ENCODE measurements at places on chromosomes 6 and 20.

DNA sequence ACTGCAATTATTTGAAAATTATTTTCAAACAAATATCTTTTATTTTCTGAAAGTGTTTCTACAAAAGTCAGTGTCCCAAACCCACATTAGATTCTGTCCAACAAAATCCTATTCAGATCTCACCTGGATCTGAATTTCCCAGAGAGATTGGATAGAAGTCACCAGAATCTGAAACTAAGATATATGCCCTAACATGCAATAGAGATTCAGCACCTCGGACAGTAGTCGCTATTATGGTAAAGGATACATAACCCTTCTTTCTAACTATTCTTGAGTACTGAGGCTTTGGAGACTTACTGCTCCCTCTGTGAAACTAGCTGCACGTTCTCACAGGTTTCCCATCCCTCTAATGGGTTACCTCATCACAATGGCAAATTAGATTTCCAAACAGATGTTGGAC is 151.4 kb downstream of the ID4 start:
- DNase-seq: no peak

DNA sequence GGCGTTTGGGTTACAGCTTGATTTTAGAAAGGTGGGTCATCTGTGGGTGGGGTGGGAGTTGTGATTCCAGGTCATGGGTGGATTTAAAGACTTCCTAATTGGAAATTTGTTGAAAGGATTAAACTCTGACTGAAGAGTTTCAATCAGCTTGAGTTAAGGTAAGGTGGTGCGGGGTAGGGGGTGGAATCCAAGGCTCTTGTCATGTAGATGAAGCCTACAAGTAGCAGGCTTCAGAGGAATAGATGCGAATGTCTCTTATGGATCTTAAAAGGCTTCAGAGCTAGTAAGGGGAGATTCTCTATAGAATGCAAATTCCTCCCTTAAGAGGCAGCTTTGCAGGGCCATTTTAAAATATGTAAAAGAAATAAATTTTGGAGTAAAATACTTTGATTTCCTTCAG is 645.3 kb downstream of the FRK start:
- DNase-seq: no peak

DNA sequence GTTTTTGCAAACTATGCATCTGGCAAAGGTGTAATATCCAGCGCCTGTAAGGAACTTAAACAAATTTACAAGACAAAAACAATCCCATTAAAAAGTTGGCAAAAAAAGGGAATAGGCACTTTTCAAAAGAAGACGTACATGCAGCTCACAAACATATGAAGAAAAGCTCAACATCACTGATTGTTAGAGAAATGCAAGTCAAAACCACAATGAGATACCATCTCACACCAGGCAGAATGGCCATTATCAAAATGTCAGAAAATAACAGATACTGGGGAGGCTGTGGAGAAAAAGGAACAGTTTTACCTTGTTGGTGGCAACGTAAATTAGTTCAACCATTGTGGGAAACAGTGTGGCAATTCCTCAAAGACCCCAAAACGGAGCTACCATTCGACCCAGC is 54.2 kb downstream of the TSBP1 start:
- DNase-seq: no peak

- no peak for DNase-seq
Observed at GRCh38 chr20:18686696-18687095, 98.8 kb downstream of the DTD1 start.

- DNase-seq: no peak
Observed at GRCh38 chr6:108365478-108365877, 70.6 kb downstream of the AFG1L start.

DNA sequence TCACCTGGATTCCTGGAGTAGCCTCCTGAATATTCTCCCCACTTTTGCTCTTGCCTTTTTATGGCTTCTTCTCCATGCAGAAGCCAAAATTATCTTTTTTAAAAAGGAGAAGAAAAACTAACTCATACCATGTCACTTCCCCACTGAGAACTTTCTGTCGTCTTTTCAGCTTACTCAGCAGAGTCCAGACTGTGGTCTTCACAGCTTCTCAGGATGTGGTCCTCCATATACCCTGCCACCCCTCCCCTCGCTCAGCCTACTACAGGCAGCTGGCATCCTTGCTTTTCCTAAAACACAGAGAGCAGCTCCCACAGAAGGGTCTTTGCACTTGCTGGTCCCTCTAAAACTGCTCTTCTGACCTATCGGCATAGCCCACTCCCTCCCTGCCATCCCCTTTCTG is 89.4 kb upstream of the ISM1 start:
- no peak for DNase-seq

DNA sequence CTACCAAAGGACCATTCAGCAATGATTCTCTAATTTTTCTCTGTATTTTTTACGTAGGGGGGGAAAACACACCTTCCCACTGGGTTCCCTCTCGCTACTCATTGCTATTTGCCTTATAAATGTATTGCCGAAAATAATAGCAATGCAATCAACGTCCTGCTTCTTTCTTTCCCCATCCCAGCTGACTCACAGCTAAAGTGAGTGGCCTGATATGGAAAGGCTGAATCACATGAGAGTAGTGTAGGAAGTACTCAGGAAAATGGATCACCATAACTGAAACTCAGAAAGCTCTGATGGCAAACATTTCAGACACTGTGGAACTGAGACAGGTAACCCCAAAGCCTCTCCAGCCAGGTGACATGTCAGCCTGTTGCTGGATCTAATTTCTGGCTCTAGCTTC is 49.3 kb upstream of the SRPK1 start:
- DNase-seq: no peak

DNA sequence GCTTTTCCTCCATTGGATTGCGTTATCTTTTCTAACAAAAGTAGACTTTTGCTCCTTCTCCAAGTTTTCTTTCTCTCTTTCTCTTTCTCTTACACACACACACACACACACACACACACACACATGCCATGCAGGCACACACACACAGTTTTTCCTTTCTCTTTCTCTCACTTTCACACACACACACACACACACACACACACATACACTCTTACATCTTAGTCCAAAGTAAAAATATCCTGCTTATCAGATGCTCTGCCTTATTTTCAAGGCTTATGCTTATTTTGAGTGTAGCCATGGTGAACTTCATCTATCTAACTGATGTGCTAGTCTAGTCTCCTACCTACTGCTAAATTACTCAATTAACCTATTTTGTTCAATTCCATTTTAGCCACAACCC is 34.4 kb upstream of the RAB23 start:
- DNase-seq: no peak

DNA sequence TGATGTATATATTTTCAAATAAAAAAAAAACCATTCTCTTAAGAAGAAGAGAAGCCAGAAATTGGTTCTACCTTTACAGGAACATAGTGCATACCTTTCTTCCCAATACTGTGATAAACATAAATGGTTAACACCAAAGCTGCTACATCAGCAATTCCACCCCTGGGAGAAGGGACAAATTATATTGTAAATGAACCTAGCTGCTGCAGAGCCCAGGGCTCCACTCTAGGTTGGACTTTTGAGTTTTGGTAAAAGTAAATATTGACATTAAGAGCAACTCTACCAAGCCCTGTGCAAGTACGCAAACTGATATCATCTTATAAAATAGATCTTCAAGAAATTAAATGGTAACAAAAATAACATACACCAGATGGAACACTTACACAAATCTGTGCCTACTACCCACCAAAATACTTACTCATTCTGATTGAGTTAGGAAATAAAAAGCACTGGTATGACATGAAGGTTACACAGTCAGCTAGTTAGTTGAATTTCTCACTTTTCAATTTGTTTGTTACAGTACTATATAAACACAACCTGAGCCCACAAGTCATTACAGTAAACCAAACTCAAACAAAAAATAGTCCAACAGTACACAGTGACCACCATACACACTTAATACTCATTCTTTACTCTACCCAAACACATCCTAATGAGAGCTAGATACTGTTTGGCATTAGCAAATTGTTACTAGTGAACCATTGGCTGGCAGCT is 223.3 kb upstream of the HEY2 start:
- no peak for DNase-seq

- no peak for DNase-seq
Observed at GRCh38 chr20:54573838-54574237, 98.4 kb downstream of the DOK5 start.

GRCh38 chr6:74872754-74873476 is 332.9 kb downstream of the COL12A1 start:
- DNase-seq: no peak

- DNase-seq: no peak
Observed at GRCh38 chr6:38016824-38017223, 197.3 kb downstream of the ZFAND3 start.

DNA sequence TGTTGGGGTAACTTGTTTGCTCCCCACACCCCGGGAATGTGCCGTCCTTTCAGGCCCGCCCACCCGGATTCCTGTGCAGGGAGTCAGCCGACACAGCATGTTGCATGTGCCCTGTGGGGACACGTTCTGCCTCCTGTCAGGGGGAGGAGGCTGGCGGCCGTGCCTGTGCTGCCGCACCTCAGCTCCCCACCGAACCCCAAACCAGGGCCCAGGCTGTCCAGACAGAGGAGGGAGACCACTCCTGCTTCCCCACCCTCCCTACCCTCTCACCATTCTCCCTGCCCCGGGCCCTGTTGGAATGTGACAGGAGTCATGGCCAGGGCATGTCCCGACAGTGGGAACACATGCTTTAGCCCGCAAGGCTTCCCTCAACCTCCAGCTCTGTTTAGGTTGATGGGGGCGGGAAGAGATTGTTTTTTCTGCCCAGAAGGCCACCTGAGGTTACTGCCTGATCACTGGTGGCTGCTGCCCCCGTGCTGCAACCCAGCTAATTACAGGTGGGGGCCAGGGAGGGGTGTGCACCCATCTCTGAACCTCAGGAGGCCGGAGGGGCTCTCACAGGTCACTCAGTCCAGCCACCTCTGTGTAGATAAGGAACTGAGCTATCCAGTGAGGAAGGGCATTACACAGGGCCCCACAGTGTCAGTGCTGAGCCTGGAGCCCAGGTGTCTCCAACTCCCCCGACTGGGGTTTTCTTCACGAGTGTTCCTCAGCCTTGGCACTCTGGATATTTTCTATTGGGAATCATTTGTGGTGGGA is 13.6 kb downstream of the LRRC73 start:
- no peak for DNase-seq

DNA sequence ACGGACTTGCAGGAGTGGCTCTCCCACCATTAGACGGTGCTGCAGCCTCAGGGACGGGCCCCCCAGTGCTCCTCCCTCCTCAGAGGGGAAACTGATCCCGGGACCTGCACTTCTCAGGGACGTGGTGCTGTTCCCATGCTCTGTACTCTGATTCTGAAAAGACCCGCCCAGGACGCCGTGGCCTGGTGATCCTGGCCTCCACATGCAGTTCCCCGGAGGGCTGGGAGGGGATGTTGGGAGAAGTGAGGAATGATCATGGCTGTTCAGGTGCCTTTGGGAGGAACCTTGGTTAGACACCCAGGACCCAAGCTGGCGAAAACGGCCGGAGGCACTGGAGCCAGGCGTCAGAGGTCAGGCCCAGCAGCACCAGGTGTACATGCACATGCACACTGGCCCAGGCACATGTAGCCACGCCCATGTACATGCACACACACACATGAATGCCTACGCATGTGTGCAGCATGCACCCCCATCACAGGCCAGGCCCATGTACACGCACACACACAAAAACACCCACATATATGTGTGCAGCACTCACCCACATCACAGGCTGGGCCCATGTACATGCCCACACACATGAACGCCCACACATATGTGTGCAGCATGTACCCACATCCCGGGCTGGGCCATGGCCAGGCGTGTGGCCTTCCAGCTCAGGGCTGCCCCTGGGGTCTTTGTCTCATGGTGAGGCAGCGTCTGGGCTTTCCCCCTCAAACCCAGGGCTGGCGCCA is 52.6 kb upstream of the DACT2 start:
- no peak for DNase-seq

- no peak for DNase-seq
Observed at GRCh38 chr6:77463308-77463860, at the start of gene HTR1B. TSS of gene HTR1B (minus strand) at chr6:77463491. CDS start at chr6:77463403, 88 bp downstream.

GRCh38 chr6:33279971-33280511 is 3.1 kb downstream of the B3GALT4 start:
- no peak for DNase-seq

Measured in stimulated activated CD8-positive, alpha-beta memory T cell treated with anti-CD3 and anti-CD28 coated beads, Interleukin-4, amount 100 ng/mL, for 1 hour (primary cell).